Inflammatory macrophage treated with lipopolysaccharide for 1 hour (primary cell): ENCODE measurements at places on chromosomes 1 and 21.
A peak's percentile ranks its signal among the peaks of the same experiment; 100 is the strongest.

GRCh38 chr1:182611326-182611725 lies 7.1 kb upstream of the RGS16 start:
- no peak for DNase-seq

DNA sequence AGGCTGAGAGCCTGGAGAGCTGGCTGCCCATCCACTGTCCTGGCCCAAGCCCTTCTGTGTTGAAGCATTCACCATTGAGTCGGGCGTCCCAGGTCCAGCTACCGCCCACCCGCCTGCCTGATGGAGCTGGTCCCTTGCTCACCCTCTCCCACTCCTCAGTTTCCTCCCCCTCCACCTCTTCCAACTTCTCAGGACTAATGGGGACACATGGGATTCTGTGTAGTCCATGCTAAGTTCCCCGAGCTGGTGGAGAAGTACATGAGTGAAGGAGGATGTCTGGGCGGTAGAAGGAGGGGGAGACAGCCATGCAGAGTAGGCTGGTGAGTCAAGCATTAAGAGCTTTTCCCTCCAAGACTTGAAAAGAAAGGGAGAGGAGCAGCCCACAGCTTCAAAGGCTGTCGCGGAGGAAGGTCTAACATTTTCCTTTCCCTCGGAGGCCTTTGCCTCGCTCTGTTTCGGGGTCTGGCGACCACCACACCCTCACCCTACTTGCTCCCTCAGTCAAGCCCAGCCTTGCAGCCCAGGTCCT lies 561 bp downstream of the SLC26A9 start:
- no peak for DNase-seq

GRCh38 chr1:179493323-179493722 lies 82.4 kb downstream of the NPHS2 start:
- no peak for DNase-seq

GRCh38 chr1:174219606-174220370 lies 60.5 kb downstream of the RABGAP1L start:
- no peak for DNase-seq

DNA sequence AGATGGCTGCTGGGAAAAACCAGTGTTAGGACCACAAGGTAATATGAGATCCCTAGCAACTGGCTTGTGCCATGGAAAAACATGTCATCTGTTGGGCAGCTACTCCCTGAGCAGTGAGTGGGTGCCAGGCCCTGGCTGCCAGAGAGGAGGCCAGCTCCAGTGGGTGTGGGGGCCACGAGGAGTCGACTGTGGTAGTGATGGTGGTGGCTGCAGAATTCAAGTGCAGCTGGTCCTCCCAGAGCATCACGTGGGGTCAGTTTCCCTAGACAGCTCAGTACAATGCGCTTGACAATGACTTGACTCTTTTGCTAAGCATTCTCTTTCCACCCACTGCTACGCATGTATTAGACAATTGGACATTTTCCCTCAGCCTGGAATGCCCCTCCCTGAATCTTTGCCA lies 14.5 kb upstream of the CDC42 start:
- DNase-seq = no peak

GRCh38 chr21:15872236-15872635 lies 142.5 kb downstream of the USP25 start:
- no peak for DNase-seq

- DNase-seq = no peak
Measured at GRCh38 chr1:172717722-172718465, 59.0 kb downstream of the FASLG start.

- no peak for DNase-seq
Measured at GRCh38 chr1:11531314-11531870, 52.4 kb downstream of the DISP3 start.

- DNase-seq = peak; percentile 45
Measured at GRCh38 chr1:177948336-177948972, 21.4 kb downstream of the SEC16B start.

- DNase-seq = no peak
Measured at GRCh38 chr21:31675960-31676359, 16.5 kb downstream of the SOD1 start.

DNA sequence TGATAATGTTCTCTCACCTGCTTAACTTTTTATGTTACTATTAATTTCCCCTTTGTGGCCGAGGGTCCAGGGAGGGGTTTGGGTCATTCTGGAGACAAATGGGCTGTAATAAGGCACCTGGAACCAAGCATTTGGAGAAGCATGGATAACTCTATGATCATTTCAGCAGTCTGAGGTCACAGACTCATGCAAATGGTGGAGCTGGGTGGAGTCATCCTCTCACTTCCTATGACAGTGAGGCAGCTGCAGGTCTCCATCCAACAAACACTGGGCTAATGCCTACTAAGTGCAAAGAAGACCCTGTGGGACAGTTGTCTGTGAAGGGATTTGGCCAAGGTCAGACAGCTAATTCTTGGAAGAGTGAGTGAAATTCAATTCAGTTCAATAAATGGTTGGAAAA lies 28.8 kb upstream of the CAMTA1 start:
- no peak for DNase-seq

GRCh38 chr1:32390904-32391870 lies 3.1 kb downstream of the BSDC1 start:
- DNase-seq = no peak

DNA sequence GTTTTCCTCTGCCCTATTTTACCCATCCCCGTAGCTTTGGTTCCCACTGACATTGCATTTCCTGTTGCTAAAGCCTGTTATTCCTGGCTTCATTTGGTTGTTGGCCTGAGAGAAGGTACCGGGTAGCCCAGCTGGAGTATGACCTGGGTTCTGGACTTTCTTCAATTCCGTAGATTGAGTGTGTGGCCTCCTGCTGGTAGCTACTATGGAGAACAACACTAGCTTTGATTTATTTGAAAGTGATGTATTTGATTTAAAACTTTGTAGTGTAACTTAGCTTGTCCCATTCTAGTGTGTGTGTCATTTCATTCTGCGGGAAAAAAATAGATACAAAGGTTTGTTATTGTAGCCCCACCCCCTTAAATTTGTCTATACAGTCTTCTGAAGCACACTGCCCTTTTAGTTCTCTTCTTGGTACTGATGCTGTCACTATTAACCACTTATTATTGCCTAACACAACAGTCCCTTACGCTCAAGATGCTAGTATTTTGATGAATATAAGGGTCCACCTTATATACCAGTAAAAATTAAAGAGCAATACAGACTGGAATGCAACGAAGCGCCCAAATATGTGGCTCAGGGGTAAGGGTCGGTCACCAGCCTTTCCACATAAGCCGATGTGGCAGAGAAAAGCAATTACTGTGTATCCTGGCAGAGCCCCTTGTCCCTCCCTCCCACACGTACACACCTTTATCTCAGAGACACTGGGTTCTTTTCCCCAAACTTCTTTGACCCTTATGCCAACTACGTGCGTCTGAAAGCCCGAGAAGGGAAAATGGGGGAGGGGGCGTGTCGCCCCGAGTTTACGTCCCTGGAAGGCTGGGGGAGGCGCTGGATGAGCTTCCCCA lies 643 bp upstream of the MOV10 start:
- DNase-seq = peak; percentile 31

DNA sequence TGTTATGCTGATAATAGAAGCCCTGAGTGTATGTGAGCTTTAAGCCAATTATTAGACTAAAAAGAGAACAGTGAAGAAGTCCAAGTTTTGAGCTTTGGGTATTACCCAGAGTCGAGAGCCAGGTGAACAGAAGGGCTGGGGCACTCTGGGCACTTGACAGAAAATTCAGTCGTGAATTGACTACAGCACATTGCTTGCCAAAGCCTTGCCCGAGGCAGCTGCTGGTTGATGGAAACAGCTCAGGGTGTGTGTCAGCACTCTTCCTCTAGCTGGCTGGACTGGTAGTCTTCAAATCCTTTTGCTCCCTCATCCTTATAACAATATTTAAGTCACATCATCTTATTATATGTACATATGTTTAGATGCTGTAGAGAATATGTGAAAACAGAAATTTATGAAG lies 21.3 kb downstream of the PDE4B start:
- no peak for DNase-seq

- DNase-seq = no peak
Measured at GRCh38 chr1:2784854-2785630, 16.5 kb downstream of the TTC34 start.

GRCh38 chr1:33332357-33332789 lies 11.5 kb upstream of the A3GALT2 start:
- no peak for DNase-seq

DNA sequence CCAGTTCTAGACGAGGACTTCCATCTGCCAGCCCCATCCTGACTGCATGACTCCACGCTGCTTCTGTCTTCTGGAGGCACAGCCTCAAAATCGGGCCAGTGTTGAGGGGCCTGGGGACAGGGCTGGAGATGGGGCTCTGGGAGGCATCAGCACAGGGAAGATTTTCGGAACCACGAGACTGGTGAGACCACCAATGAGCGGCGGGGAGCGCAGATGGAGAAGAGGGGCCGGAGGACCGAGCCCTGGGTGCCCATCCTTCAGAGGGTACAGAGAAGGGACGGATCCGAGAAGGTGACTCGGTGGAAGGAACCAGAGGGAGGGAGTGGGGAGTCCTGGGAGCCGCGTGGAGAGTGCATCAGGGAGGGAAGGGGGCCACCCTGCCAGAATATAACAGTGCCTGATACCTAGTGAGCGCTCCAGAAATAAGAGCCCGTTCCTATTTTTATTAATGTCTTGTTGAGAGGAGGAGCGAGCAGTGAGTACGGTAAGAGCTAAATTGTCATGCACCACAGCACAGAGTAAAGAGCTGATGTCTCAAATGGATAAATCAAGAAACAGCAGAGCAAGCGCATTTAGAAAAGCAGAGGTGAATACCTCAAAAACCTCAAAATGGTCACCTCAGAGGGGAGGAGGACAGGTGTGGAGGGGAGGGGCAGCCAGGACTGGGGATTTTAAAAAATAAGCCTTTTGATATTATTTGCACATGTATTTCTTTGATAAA lies 26.2 kb upstream of the KIF26B start:
- no peak for DNase-seq

DNA sequence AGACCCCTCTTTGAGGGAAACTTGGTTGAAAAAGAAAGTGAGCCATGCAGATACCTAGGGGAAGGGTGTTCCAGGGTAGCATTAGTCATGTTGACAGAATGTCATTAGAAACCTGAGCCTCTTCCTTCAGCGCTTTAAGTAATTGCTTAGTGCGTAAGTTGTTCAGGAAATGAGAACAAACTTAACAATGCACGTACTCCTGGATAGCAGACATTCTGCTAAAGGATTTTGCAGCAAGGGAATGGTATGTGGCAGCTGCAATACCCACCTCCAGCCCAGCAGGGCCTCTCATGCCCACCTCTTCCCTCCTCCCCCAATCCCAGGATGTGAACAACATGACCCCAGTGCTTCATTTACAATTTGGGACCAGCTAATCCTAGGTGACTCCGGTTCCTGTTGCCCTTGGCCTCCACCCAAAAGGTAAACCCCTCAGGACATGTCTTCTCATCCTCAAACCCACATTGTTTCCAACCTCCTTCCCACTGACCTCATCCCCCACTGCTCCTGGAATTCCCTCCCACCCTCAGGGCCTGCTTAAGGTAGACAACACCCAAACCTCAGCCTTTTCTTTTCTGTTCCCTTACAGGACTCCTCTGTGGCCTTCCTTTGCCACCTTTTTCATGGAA lies 98.0 kb upstream of the BCAR3 start:
- no peak for DNase-seq
